ENCODE measurements at places on chromosomes 1 and 21.

DNA sequence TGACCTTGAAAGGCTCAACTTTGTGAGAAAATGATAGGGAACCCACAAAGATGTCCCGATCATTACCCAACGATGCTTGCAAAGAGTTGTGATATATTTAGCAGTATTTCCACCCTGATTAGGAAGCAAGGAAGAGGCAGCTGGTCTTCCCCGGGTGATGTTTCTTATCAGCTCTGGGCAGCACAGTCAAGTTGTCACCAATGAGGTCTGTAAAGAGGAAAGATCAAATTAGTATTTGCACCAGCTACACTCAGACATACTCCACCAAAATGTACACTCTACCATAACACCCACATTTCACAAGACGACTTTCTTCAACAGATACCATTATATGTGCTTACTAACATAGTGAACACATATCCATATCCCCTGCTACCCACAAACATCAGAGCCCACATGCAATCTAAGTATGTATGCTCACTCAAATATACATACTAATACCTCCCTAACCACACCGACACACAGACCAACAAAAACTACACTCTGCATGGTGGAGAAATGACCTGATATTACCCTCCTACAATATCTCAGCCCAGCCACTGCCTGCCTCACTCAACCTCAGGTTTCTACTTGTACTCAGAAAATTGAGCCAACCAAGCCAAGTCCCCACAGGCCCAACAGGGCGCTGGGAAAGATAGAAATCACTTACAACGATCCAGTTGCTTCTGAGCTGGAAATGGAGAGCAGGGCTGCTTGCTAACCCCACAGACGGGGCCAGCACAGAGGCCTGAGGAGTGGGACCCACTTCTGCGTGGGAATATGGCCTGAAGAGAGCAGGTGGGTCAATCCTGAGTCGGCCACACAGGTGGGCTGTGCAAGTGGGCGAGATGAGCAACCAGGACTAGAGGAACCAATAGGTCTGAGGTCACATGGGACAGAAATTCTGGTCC is 4.6 kb upstream of the BTG2 start:
- DNase-seq, result no peak

GRCh38 chr1:226203240-226203639 is 16.7 kb upstream of the ACBD3 start:
- DNase-seq, result no peak

GRCh38 chr1:167860231-167860923 is 53.6 kb downstream of the ADCY10 start:
- DNase-seq, result no peak

GRCh38 chr1:198904321-198904720 is 265.5 kb downstream of the PTPRC start:
- DNase-seq, result peak; percentile 78

GRCh38 chr1:80274256-80274655 is 1267.7 kb upstream of the ADGRL4 start:
- no peak for DNase-seq

- DNase-seq, result no peak
Observed at GRCh38 chr1:96510911-96511310, 210.7 kb upstream of the PTBP2 start.

- no peak for DNase-seq
Observed at GRCh38 chr1:59272507-59272906, 24.4 kb upstream of the FGGY start.

DNA sequence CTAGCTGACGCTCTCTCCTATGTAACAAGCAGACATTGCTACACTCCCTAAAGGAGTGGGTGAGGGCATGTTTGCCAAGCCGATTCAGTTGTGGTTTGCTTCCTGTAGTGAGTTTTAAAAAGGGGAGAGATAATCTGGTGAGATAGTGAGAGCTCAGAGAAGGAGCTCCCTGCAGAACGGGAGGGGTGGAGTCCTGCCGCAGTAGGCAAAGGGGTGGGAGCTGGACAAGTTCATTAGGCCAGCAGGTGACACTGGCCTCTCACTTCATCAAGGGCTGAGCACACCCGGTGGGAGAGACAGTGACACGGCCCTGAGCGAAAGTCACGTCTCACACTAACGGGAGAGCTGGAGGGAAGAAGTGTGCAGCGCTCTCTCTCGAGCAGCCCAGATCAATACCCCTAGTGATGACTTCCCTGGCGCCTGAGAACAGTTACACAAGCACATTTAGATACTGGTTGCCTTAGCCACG is 144.0 kb upstream of the CD34 start:
- no peak for DNase-seq

- no peak for DNase-seq
Observed at GRCh38 chr1:118155106-118155505, 29.9 kb downstream of the SPAG17 start.

- DNase-seq, result peak; percentile 81
Observed at GRCh38 chr1:86616871-86617270, 70.0 kb downstream of the CLCA4 start.

- no peak for DNase-seq
Observed at GRCh38 chr1:2248127-2248826, 20.2 kb downstream of the SKI start.

GRCh38 chr1:81232420-81232819 is 568.3 kb upstream of the ADGRL2 start:
- no peak for DNase-seq

GRCh38 chr21:38679534-38679933 is 126.2 kb upstream of the ETS2 start:
- DNase-seq, result no peak

DNA sequence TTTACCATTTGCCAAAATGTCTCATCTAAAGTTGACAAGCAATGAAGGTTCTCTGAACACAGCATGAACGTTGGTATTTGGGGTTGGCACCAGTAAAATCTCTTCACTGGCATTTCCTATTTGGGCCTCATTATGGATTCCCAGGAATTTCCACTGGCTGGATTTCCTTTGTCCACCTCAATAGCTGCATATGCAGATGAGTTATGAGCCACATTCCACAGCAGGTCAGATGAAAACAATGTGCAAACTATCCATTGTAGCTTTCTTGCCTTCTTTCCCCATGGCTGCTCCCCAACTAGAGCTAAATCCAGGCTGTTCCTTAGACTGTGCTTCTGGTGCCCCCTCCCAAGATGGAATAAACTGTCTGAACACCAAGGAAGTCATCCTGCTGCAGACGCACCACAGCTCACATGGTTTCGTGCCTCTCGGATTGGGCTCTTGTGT is 168.1 kb upstream of the FGGY start:
- DNase-seq, result no peak

- DNase-seq, result no peak
Observed at GRCh38 chr1:56120021-56120420, 459.3 kb downstream of the PLPP3 start.

- no peak for DNase-seq
Observed at GRCh38 chr1:43052786-43053439, 94.2 kb upstream of the SLC2A1 start.

DNA sequence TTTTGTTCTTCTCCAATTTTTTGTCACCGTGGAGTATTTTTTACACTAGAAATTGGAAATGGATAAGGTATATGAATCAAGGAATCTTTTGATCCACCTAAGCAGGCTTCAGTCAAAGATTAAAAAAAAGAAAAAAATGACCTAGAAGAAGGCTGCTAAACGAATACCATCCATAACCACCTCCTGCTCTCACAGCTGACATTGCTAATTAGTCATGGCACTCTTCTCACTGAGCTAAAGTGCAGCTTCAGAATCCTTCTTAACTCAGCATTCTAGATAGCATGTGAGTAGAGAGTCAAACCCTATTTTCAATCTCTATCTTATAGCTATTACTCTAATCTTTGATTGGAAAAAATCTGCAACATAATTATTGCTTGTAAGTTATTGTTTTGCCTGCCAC is 40.2 kb upstream of the ST6GALNAC5 start:
- DNase-seq, result no peak

DNA sequence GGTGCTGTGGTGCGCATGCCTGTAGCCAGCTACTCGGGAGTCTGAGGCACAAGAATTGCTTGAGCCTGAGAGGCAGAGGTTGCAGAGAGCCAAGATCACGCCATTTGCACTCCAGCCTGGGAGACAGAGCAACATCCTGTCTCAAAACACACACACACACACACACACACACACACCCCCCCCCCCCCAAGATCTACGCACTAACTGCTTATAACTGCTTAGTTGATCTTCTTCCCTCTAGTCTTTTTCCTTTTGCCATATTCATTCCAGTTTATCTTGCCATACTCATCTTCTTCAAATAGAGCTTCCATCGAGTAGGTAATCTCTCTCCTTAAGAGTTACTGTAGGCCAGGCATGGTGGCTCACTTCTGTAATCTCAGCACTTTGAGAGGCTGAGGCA is 20.9 kb downstream of the EPB41 start:
- DNase-seq, result no peak

DNA sequence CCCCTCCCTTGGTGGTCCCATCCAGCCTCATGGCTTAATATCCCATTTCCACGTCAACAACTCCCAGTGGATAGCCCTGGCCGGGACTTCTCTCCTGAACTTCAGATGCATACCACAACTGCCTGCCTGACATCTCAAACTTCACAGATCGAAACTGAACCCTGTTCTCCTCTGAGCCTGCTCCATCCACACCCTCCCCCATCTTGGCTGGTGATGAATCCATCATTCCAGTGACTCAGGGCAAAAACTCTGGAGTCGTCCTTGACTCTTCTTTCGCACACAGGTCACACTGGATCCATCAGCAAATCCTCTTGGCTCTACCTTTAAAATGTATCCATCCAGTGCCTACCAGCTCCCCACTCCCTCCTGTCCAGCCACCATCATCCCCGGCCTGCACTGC is 3.9 kb downstream of the TAS1R2 start:
- no peak for DNase-seq

GRCh38 chr1:87523466-87523865 is 194.8 kb downstream of the LMO4 start:
- no peak for DNase-seq

DNA sequence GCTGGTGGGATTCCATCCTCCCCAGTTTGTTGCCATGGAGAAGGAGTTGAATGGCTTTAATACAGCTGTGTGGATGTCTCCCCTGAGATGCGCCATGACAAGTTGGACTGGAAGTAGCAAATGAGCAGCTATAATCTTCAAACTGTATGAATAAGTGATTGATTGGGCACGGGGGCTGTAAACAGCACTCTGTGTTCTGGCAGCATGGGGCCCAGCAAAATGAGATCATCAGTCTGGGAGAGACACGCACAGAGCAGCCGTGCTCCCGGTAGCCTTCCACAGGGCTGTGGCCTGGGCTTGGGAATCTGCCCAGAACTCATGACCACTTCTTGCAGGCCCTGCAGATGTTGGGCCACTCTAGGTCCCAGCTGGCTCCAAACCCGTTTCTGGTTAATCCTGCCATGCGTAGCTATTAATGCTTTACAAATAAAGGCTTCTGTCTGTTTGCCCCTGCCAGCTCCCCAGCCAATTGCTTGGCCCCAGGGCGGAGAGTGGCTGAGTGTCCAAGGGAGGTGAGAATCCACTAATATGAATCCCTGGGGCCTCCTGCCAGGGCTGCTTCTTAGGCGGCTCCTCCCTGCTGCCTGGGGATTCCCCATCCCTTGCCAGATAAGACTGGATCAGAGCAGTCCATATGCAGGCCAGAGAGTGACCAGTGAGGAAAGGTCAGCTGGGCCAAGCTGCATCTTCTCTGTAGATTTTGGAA is 642.9 kb downstream of the AJAP1 start:
- peak; percentile 84 for DNase-seq

DNA sequence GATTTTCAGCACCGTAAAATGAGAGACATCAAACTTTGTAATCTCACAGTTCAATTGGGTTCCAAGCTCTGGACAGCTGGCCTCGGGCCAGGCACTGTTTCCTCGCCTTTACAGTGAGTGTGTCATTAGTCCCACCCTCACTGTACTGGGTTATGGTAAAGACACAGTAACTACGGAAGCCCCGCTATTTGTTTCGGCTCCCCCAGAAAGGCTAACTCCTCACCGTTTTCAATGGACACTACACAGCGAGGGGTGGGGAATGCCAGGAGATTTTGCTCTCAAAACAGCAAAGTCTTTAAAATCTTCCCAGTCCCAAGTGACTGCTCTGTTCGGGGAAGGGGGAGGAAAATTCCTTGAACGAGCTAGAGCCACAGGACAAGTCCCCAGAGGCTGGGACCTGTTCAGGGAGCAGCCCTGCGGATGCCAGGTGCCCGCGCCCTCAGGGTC is 757 bp upstream of the SPSB1 start:
- peak; percentile 49 for DNase-seq

- DNase-seq, result no peak
Observed at GRCh38 chr1:100670083-100670482, 49.5 kb upstream of the VCAM1 start.

DNA sequence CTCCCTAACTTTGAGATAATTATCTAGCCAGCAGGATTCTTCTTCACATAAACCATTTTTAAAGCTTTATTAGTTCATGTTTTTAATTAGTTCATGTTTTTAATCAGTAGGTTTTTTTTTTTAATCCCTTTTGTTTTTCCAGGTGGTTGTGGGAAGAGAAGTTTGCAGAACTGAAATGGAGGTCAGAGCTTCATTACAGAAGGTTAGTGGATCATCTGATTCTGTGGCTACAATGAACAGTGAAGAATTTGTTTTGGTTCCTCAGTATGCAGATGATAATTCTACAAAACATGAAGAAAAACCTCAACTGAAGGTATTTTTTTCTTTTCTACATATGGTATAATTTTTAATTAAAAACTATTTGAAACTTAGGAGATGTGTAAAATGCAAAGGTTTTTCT is 59.7 kb downstream of the RABGAP1L start:
- DNase-seq, result no peak

DNA sequence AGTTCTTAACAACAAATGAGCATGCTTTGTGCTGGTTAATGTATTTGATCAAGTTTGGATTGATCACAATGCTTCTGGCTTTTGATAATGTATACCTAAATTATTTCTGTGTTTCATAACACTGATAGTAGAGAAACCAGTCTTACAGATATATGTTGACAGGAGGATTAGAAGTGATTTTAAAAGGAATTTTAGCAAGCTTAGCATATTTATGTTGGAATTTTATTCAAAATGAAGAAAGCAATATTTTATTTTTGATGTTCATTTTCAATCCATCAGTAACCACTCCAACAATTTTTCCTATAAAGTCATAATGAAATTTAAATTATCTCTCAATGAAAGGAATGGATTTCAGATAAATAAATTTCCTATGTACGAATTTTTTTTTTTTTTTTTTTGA is 291.8 kb downstream of the HHIPL2 start:
- no peak for DNase-seq

GRCh38 chr1:26434161-26434752 is 2.1 kb downstream of the DHDDS start:
- no peak for DNase-seq

- DNase-seq, result no peak
Observed at GRCh38 chr1:236320671-236321070, 38.9 kb upstream of the ERO1B start.

- no peak for DNase-seq
Observed at GRCh38 chr1:76562292-76562691, 305.0 kb upstream of the ST6GALNAC5 start.
